ENCODE measurements at places on chromosomes 1 and 21.

GRCh38 chr1:231757101-231757404 is 130.5 kb downstream of the DISC1 start:
- DNase-seq: no peak

DNA sequence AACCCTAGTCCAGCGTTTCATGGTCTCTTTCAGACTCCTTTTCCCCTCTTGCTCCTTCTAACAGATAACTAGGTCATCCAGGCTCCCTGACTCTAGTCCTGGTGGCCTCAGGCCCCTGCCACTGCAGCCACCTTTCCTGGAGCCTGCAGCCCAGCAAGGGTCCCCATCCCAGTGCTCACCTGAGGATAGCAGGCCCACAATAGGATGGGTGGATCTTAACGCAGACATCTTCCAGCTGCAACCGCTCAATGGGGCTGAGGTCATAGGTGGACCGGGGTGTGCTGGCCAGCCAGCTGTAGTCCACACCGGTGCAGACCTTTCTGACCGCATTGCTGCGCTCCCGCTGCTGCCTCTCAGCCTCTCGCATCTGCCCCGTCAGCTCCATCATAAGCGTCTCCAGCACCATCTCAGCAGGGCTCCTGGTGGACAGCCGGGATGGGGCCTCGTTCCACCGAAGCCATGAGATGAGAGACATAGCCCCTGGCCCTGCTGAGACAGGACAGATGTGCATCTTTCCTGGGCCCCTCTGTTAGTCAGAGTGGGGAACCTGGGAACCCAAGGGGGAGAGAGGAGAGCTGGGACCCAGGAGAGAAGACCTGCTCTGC is 10.9 kb downstream of the RD3 start:
- no peak for DNase-seq

DNA sequence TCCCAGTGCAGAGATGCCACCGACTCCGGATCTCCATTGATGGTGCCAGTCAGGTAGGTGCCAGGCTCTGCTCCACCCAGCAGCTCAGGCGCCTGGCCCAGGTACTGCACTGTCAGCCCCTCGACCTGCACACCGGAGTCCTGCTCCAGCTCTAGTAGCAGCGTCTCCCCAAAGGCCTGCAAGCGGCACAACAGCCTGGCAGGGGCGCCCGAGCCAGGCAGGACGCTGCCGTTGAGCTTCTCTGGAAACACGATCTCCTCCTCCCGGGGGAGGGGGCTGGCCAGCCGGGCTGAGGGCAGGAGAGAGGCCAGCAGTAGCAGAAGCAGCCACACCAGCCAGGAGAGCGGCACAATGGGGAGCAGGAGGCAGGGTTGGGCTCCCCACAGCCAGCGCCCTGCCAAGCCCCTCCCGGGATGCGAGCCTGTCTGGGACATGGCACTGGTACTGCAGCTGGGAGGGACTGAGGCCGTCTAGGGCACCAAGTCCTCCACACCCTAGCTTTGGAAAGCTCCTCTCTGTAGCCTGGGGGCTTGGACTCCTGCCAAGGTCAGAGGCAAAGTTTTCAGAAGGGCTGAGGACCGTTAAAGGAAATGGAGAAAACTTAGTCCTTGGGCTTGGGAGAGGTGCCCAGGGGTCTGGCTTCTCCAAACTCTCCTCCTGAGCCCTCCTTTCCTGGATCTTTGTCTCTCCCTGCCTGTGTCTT is 509 bp downstream of the ADAMTS4 start:
- DNase-seq: no peak

DNA sequence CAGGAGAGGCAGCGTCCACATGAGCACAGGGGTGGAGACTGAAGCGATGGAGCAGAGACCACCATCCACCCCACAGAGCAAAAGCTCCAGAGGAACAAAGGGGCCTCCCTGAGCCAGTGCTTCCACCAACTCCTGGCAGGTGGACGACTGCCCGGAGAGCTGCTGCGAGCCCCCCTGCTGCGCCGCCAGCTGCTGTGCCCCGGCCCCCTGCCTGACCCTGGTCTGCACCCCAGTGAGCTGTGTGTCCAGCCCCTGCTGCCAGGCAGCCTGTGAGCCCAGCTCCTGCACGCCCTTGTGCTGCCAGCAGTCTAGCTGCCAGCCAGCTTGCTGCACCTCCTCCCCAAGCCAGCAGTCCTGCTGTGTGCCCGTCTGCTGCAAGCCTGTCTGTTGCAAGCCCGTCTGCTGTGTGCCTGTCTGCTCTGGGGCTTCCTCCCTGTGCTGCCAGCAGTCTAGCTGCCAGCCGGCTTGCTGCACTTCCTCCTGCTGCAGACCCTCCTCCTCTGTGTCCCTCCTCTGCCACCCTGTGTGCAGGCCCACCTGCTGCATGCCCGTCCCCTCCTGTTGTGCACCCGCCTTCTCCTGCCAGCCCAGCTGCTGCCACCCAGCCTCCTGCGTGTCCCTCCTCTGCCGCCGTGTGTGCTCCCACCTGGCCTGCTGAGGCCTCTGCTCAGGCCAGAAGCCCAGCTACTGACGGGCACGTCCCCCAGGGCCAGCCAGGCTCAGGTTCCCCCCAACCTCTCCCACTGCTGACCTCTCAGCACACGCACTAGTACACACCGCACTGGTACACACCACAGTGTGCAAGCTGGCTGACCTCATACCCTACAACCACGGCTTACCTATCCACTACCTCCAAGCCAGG is 5.4 kb downstream of the KRTAP10-12 start:
- DNase-seq: no peak

- DNase-seq: no peak
These were observed 29.9 kb upstream of the POU3F1 start for GRCh38 chr1:38076455-38076854.

GRCh38 chr1:226627050-226627755 is 78.6 kb downstream of the STUM start:
- DNase-seq: no peak

DNA sequence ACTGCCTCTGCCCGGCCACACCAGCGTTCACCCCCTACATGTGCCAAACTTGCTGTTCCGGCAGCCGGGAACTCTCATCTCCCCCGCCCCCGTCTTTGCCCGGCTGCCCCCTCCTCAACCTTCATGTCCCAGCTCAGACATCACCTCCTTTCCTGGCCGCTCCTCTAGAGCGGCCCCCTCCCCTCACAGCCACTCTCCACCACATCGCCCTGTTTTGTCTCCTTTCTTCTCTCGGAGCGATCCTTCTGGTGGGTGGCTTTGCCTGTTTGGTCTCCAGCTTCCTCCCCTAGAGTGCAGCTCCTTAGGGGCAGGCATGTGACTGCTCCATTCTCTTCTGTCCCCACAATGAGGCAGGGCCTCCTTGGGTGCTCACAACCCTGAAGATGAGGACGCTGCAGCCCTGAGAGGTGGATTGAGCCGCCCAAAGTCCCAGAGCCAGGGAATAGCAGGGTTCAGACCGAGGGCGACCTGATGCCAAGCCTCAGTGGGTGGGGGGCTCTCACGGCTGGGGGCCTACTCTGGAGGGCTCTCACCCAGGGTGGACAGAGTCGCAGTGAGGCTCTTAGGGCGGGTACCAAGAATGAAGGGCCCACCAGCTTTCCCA is 44.9 kb upstream of the ECE1 start:
- DNase-seq: no peak

- no peak for DNase-seq
These were observed 7.6 kb upstream of the CTTNBP2NL start for GRCh38 chr1:112388436-112388835.

- DNase-seq: no peak
These were observed 19.5 kb upstream of the PADI1 start for GRCh38 chr1:17185485-17185860.

DNA sequence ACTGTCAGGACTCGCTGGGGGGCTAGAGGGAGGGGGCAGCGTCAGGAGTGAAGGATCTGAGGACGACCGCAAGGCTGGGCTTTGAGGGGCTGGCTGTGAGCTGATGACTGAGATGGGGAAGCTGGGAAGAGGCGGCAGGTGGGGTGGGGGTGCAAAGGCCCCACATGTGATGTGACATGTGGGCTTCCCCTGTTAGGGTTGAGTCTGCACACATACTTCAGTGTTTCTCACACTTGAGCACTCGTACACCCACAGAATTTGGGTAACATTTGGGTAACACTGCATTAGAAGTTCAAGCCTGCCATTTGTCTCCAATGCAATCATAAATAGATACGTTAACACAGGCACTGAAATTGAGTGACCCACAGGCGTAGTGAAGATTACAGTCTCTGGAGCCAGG is 16.2 kb downstream of the COL16A1 start:
- DNase-seq: no peak

DNA sequence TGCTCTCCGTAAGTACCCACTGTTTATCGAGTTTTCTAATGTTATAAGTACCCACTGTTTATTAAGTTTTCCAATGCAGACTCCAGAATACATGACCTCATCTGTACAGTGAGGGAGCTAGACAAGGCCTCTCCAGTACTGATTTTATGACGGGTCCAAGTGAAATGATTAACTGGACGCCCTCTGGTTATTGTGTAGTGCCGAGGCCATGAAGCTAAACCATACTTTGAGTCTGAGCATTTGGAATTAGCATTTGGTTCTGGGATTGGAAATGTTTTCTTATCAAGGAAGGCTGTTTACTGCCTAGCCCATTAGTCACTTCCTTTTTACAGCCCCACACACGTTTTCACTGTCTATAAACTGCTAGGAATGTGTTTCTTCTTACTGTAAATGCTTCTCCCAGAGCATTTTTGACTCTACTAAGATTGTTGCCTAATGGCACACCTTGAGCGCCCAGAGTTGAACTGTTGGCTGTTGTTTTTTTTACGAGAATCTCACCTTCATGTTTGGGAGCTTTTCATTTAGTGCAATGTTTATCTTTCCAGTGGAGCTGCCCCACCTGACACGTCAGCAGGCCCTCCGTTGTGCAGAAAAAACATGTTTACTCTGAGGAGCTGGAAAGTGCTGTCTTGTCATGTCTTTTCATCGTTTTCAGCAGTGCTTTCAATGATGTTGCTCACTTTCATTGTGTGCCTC is 26.9 kb downstream of the SPATA46 start:
- no peak for DNase-seq

DNA sequence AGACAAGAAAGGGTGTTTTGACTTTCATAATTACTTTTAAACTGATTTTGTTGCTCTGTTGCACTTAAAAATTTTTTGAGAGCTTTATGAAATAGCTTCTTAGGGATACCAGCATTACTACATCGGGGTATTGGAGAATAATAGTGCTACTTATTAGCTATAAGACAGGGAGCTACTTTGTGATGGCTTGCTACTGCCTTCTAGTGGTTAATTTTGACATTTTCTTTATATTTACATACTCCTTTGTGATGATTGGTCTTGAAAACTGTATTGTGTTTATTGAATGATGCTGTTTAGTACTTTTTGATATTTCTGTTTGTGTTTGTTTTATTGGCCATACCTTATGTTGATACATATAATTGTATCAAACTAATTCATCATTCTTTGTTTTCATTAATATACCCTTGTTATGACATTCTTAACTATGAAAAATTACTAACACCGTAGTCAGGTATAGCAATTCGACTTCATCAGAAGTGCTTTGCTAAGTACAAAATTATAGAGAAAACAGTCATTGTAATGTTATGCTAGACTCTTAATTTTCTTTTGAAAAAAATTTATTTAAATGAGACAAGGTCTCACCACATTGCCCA is 85.5 kb downstream of the CLIC4 start:
- DNase-seq: no peak

- DNase-seq: no peak
These were observed 18.1 kb upstream of the FAM78B start for GRCh38 chr1:166184897-166185296.

DNA sequence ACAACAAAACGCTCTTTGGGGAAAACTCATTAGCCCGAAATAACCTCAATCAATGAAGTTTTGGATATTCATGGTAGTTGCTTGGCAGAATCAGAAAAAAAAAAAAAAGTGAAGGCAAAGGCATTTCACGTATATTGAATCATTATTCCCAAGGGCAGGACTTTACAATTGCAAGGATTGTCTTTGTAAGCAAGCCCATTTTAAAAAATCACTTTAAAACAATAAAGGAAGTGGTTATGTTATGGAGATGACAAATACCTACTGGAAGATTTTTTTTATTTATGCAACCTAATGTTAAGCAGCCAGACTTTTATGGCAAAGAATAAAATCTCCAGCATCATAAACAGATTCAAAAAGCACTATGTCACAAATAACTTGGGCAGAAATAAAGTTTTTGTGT is 9.3 kb downstream of the GJB4 start:
- no peak for DNase-seq

GRCh38 chr1:12088607-12089006 is 25.5 kb downstream of the TNFRSF8 start:
- DNase-seq: peak; percentile 46

DNA sequence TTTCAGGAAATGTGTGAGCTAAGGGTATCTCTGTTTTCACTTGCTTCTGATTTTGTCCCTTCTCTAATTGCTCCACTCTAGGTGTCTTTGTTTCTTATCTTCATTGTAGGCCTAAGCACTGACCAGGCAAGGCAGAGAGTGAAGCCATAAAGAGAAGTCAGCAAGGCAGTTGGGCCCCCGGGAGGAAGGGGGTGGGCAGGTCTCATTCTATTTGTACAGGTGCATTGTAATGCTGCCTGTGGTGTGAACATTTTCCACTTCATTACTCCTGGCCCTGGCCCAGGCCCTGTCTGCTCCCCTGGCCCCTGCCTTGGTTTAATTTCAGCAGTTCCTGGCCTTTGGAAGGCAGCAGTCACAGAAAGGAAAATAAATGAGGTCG is 86.4 kb upstream of the JUN start:
- no peak for DNase-seq

DNA sequence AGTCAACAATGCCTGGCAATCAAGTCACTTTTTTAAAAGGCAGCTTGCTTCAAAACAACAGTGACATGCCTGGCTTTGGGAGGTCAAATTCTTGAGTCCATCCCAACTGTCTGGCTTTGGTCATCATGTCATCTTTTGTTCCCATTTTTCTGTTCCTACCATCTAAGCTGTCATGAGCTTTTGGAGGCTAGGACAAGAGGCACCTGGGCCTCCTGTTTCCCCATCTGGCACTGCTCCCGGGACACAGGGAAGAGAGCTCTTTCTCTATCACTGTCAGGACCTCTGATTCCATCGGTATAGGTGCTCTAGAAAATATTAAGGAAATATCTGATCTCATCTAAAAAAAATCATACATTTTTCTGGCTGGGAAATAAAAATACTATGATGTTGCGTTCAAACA is 156.3 kb downstream of the CLIC6 start:
- no peak for DNase-seq

- DNase-seq: no peak
These were observed 14.5 kb upstream of the AXDND1 start for GRCh38 chr1:179351281-179351680.

- DNase-seq: no peak
These were observed 54.6 kb downstream of the SIM2 start for GRCh38 chr21:36753556-36753955.

DNA sequence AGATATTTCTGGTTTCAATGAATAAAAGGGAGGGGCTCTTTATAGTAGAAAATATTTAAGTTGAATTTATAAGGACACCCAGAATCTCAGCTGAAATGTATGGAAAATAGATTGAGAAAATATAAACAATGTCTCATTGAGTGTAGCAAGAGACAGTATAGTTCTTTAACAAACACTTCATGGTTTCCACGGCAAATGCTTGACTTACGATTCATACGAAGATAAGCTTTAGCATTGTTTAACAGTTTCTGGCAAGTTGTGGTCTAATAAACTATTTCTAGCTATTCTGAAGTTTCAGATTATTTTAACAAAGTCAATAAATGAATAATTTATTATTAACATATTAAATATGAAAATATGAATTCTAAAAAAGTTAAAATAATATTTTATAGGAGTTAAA is 1419.4 kb downstream of the KCNT2 start:
- DNase-seq: no peak
